ENCODE measurements at places on chromosomes 3 and 15.

- no peak for DNase-seq
These were observed 105.4 kb downstream of the LINGO1 start for GRCh38 chr15:77527164-77527778.

GRCh38 chr15:67303490-67304363, 49.1 kb downstream of the IQCH start:
- peak; percentile 19 for DNase-seq

GRCh38 chr15:77034695-77035489, 36.0 kb downstream of the TSPAN3 start:
- no peak for DNase-seq

- DNase-seq: no peak
These were observed 42.7 kb downstream of the THBS1 start for GRCh38 chr15:39623529-39623931.

DNA sequence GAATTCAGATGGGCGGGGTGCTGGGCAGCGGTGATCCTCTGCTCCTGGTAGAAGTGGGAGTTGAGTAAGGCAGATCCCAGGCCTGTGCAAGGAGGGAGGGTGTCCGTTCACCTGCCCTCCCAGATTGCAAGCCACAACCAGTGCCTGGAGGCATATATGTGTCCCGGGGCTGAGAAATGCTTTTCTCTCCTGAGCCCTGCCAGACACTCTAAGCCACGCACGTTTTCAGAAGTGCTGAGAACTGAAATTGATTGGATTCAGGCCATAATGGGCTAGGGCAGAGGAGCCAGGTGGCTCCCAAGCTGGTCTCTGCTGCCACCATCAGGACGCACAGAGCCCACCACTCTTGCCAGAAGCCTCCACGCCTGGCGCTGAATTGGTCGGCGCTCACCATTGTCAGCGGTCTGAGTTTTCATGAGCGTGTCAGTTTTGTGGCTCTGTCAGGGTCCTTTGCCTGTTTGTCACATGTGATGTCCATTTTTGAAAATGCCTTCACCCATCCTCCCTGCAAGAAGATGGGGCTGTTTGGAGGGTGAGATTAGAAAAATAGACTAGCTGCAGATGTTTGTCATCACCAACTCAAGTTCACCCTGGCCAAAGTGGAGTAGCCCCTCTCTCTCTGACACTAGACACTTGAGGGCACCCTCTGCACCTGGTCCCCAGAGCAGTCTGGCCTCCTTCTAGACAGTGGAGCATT, 15.4 kb upstream of the BFSP2 start:
- DNase-seq: no peak

DNA sequence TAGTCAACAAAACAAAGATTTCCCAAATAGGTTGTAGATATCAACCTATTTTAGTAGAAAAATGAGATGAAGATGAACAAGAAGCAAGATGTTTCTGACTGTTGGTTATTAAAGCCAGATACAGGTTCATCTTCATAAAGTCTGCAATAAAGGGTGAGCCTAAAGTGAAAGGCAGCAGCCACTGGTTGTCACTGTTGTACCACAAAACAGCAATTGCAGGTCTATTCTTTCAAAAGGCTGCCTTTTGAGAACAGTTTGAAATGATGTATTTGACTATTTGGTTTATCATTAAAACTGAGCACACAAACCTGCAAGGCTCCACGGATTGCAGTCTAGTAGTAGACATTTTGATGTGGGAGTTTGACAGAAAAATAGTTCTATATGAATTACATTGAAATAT, 543.4 kb downstream of the GBE1 start:
- no peak for DNase-seq

- no peak for DNase-seq
These were observed 132.0 kb downstream of the ARNT2 start for GRCh38 chr15:80536231-80536630.

DNA sequence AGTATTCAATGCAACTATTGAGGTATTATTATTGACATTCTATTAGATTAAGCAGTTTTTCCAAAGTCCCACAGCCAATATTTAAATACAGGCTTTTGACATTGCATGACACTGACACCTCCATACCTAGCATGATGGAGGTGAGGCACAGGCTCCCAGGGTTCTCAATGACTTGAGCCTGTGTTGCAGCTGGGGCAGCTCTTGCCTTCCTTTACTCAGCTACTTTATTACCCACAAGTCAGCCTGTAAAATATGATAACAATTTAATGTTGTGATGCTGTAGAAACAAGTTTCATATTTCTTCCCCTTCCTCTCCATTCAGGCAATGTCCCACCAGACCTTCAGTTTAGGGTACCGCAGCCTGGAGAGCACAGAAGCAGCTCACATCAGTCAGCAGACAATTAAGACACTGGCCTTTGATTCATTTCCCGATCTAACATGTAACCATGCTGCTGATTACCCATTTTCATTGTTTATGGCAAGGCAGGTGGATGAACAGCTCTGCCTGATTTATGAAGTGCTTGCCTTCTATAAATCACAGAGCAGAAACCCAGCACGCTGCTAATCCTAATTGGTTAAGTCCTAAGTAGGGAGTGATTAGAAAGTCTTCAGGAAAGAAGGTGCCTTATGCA, 826.1 kb downstream of the AGBL1 start:
- no peak for DNase-seq

DNA sequence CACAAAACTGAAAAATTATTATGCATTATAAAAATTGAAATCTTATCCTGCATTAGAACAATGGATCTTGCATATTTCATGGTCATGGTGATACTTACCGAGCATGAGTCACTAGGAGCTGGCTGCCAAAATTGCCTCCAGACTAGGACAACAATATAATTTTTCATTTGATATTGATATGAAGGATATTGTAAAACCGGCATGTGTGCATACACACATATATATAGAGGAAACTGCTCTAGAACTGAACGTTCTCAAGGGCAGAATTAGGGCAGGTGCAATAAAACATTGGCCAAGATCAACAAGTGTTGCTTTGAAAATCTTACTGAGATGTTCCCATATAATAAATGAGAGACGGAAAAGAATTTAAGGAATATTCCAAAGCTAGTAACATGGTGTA, 319.4 kb upstream of the POU1F1 start:
- DNase-seq: no peak

DNA sequence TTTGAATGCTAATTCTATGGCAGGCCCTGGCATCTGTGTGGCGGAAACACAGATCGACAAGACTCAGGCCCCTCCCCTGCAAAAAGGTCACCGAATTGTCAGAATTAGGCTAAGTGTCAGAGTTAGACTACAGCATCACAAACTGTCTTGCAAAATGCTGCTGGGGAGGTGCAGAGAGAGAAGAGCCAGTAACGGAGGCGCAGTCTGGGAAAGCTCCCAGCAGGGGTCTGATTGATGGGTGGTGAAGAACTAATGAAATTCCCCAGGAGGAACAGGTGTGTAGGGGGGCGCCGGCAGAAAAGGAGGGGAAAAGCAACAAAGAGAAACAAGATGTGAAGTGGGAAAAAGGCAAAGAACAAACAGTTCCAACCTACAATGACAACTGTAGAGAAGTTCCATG, 72.7 kb upstream of the TAMM41 start:
- DNase-seq: no peak

DNA sequence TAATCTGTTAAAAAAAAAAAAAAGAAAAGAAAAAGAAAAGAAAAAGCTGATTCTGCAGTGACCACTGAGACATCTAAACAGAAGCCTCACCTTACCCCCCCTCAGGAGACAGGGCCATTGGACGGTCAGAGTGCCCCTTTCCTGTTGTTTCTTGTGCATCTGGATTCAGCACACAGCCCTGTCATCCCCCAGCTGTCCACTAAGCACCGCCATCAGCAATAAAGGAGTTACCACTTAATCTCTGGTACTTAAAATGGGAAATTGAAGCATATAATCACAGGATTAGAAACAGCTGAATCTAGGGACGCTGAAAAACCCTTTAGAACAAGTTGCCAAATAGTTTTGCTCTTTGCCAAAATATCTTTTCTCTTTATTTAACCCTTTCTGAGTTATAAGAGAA, 62.5 kb downstream of the TRIM69 start:
- DNase-seq: no peak

DNA sequence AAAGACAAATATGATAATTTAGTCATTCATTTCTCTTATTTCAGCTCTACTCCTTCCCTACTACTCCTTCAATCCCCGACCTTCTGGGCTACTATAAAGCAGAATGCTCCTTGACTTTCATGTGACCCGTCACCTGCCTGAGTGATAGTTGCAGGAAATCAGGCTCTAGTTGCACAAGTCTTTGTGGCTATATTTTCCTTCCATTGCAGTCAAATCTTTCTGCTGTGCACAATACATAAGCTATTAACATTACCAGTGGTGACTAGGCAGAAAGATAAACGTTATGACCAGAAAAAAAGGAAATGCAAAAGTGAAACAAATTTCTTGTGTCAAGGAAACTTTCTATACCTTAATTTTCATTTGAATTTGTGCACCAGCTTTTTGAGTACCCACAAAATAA, 2.3 kb downstream of the SUCNR1 start:
- DNase-seq: no peak

- DNase-seq: no peak
These were observed 14.2 kb upstream of the KCNMB3 start for GRCh38 chr3:179265092-179265491.

DNA sequence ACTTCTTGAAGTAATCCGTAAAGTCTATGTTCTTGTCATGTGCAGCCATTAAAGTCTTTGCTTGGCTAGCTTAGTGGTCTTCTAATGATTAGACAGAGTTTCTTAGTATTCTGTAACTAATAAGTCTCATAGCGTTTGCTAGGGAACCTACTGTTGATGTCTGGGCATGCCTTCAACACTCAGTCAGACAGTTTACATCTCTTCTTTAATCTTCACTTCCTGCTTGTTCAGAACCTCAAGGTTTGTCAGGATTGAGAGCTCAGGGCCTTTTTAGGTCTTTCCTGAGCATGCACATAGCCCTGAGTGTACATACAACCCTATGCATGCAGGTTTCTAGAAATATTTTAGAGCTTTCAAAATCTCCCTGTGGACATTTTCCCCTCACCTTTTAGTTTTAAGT, 426.3 kb downstream of the AGBL1 start:
- DNase-seq: no peak

DNA sequence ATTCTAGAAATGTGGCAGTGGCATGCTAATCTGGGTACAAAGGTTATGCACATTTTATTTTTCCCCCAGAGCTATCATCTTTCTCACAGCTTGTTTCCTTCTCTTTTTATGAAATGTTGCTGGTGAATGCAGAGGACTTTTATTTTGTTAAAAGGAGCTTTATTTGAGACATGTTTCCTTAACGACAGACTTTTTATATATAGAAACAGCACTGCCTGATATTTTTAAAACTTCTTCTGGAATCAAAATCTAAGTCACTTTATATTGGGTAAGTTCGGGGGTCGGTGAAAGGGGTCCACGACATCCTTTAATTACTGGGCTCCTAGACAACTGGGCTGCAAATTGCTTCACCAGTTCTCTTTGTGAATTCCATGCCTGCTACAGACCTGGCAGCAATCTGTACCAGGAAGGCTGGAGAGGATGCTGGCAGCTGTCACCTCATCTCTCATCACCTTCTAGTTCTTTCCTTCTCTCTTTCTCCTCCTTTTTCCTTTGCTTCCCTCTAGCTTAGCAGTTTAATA, 464.7 kb downstream of the PDCD6IP start:
- no peak for DNase-seq

DNA sequence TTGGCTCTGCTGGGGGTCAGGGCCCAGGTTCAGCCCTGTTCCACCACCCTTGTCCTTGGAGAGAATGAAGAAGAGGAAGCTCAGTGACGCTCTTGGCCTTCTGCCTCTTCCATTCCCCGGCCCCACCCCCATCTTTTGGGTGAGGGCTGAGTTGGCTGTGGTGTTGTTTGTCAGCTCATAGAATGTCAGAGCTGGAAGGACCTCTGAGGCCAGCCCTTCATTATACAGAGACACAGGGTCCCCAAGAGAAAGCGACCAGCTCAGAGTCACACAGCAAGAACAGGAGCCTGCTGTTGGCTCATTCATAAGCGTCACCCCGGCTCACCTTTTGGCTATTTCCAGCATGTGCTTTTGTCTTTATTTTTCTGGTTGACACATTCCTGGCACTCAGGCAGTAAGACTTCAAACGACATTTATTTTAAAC, 68.2 kb downstream of the AAGAB start:
- DNase-seq: no peak

GRCh38 chr15:67049351-67050044, 15.9 kb upstream of the SMAD3 start:
- no peak for DNase-seq

- DNase-seq: no peak
These were observed 537.6 kb downstream of the PLOD2 start for GRCh38 chr3:145623349-145623748.

DNA sequence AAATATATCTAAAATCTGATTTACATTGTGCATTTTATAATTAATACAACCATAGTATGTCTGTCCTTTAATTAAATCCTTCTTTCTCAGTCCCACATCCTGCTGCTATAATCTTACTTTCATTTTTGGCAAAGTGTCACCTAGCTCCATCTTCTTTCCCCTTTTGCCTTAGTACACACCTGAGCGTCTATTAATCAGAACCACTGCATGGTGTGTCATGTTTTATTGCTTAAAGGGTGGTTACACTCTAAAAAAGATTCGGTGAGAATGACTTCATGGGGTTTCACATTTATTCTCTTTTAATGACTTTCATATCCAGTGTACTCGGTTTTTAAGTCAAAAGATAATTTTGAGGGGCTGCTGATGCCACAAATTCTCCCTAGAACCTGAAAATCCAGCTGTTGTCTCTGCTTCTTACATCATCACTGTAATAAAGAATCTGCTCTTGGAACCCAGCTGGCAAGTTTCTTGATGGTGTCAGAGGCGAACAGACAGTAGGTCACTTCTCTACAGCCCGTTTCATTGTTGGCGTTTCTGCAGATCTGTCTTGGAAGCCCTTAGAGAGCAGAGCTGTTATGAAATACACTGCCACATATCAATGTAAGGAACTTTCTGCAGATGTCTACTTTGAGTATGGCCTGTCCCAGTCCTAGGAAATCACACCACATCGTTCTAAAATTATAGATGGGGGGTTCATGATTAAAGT, 99.7 kb downstream of the TIGIT start:
- DNase-seq: no peak

- no peak for DNase-seq
These were observed 30.9 kb downstream of the NRG4 start for GRCh38 chr15:75981149-75981815.

GRCh38 chr3:158847452-158847821, 45.6 kb downstream of the MFSD1 start:
- no peak for DNase-seq

DNA sequence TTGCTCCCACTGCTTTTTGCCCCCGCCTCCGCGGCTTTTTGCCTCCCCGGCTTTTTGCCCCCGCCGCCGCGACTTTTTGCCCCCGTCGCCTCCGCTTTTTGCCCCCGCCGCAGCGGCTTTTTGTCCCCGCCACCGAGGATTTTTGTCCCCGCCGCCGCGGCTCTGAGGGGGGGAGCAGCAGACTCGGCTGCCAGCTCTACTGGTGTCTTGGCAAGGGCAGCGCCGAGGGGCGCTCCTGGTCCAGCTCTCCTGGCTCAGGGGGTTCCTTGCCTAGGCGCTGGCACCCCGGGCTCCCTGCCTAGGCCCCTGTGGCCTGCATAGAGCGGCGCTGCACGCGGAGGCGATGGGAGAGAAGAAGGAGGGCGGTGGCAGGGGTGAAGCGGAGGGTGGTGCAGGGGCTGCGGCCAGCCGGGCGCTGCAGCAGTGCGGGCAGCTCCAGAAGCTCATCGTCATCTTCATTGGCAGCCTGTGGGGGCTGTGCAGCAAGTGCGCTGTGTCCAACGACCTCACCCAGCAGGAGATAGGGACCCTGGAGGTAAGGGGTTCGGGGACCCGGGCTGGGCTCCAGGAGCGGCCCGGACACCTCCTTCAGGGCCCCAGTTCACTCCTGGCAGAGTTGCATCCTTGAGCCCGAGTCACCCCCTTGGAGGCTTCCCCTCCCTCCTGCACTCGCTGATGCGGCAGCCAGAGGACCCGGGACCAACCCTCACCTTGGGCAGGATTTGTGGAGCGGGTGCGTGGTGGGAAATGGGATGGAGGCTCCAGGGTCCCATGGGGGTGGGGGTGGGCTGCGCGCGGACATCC, 642.4 kb downstream of the GOLGA6L6 start:
- no peak for DNase-seq
